ENCODE measurements at places on chromosomes 13 and 19.

DNA sequence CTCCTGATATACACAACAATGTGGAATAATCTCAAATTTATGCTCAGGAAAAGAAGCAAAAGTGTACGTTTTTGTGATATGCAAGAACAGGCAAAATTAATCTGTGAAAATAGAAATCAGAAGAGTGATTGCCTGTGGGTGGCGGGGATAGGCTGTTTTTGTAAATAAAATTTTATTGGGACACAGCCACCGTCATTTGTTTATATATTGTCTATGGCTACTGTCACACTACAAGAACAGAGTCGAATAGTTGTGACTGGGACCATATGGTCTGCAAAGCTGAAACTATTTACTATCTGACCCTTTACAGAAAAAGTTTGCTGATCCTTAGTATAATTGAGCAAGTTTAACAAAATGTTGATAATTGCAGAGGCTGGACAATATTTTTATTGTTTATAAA lies 269.5 kb upstream of the HTR2A start:
- no peaks in the 10 kb centered on the region for H3K4me1 ChIP-seq
- no peak overlapping the region for H3K4me3 ChIP-seq
- H3K27me3 ChIP-seq: no peaks in the 10 kb centered on the region
- no peaks in the 10 kb centered on the region for H3K36me3 ChIP-seq
- DNase-seq: no peak
- no peak overlapping the region for H3K27ac ChIP-seq

- H3K4me1 ChIP-seq: no peaks in the 10 kb centered on the region
- H3K4me3 ChIP-seq: no peak overlapping the region
- H3K27me3 ChIP-seq: no peaks in the 10 kb centered on the region
- DNase-seq: no peak
- no peak overlapping the region for H3K27ac ChIP-seq
These were observed 7.9 kb downstream of the INTS6 start for GRCh38 chr13:51444922-51445321.

DNA sequence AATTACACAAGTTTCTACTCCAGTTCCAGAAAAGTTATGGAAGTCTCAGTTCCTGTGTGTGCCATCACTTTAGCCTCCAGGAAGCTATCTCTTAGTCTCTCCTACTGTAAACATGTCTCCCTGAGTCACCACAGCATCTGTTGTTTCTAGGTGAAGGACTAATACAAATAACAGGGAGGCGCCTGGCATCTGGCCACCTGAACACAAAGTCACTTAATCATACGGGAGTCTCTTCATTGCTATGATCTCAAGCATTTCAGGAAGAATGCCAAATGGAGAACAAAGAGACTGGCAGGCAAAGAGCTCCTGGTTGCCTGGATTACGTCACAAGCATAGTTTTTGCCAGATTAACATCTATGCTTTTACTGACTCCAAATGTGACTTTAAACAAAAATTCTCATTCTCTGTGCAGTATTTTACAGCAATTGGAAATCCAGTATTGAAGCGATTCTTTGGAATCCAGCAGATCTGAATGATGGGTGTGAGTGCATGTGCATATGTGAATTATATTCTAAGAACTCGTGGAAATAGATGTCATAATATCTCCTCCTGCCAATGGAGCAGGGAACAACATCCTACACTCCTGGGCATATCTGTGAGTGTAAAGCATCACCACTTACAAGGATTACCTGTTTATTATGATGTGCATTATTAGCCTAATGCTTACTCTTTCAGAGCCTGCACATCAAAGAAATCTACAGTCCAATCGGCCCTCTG lies 572.8 kb downstream of the PCDH9 start:
- no peaks in the 10 kb centered on the region for H3K36me3 ChIP-seq
- no peaks in the 10 kb centered on the region for H3K4me1 ChIP-seq
- no peaks in the 10 kb centered on the region for H3K27me3 ChIP-seq
- H3K4me3 ChIP-seq: no peak overlapping the region

GRCh38 chr19:46147791-46148288 lies at the start of gene IGFL2:
IGFL2 (plus strand) TSS chr19:46148238; CDS start chr19:46148279, 41 bp downstream.
- H3K36me3 ChIP-seq: no peaks in the 10 kb centered on the region
- no peak for DNase-seq
- H3K4me1 ChIP-seq: no peaks in the 10 kb centered on the region
- H3K27me3 ChIP-seq: no peaks in the 10 kb centered on the region
- no peak within 1 kb of the TSS for H3K27ac ChIP-seq

DNA sequence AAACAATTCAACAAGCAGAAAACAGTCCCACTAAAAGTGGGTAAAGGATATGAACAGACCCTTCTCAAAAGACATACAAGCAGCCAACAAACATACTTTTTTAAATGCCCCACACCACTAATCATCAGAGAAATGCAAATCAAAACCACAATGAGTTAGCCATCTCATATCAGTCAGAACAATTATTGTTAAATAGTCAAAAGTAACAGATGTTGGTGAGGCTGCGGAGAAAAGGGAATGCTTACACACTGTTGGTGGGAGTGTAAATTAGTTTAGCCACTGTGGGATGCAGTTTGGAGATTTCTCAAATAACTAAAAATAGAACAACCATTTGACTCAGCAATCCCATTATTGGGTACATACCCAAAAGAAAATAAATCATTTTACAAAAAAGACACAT lies 8.7 kb downstream of the ZNF529 start:
- no peaks in the 10 kb centered on the region for H3K27me3 ChIP-seq
- no peak for DNase-seq
- H3K4me3 ChIP-seq: no peak overlapping the region
- no peaks in the 10 kb centered on the region for H3K4me1 ChIP-seq
- peaks cover 2% of the 10 kb centered on the region for H3K36me3 ChIP-seq
